ENCODE measurements at places on chromosomes 6 and 20. TPM values are rescaled to one million over a fixed set of nuclear protein-coding genes. Genes with fewer than 3 reads are reported as not detected.
A peak's percentile ranks its signal among the peaks of the same experiment; 100 is the strongest.

GRCh38 chr20:62977613-62978560 lies 25.4 kb downstream of the SLC17A9 start:
- H3K4me3 ChIP-seq: peak overlapping the region; percentile 49
- peak; percentile 83 for DNase-seq
- H3K4me1 ChIP-seq: peaks cover 61% of the 10 kb centered on the region
- no peak overlapping the region for H3K27ac ChIP-seq
- H3K36me3 ChIP-seq: no peaks in the 10 kb centered on the region

GRCh38 chr20:31638317-31638716 lies 605 bp downstream of the COX4I2 start:
- H3K4me1 ChIP-seq: peaks cover 9% of the 10 kb centered on the region
- DNase-seq: no peak
- no peak overlapping the region for H3K27ac ChIP-seq
- no peaks in the 10 kb centered on the region for H3K27me3 ChIP-seq
- H3K36me3 ChIP-seq: no peaks in the 10 kb centered on the region

DNA sequence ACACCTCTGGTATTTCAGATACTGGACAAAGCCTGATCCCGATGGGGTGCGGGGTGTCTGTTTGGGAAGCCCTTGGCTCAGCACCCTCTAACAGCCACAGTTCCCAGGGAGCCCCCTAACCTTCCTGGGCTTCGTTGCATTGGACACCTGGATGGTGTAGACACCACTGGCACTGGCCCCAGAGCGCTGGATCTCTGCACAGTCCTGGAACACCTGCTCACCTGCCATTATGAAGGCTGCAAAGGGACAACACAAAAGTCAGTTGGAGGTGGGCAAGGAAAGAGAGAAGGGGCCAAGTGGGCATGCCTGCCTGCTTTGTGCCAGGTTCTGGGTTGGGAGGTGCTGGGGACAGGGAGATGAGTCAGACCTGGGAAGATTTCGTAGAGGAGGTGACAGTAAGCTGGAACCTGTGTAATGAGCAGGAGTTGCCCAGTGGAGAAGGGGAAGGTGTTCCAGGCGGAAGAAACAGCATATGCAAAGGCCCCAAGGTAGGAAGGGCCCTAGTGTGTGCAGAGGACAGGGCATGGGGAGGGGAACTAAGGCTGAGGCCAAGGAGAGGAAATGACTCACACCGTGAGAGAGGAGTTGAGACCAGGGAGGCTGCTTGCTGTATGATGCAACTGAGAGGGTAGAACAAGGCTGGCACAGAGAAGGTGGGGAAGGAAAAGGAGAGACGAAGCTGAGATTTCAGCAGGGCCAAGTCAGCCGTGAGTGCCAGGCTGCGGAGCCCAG lies 34.9 kb downstream of the ANGPT4 start:
- no peak overlapping the region for H3K27ac ChIP-seq
- H3K4me1 ChIP-seq: peaks cover 11% of the 10 kb centered on the region
- H3K36me3 ChIP-seq: no peaks in the 10 kb centered on the region
- DNase-seq: no peak

- no peak overlapping the region for H3K4me3 ChIP-seq
- no peak overlapping the region for H3K27ac ChIP-seq
- DNase-seq: no peak
- no peaks in the 10 kb centered on the region for H3K27me3 ChIP-seq
- H3K36me3 ChIP-seq: peaks cover 82% of the 10 kb centered on the region
- H3K4me1 ChIP-seq: no peaks in the 10 kb centered on the region
Measured at GRCh38 chr6:44404022-44404714, 16.7 kb downstream of the CDC5L start.

DNA sequence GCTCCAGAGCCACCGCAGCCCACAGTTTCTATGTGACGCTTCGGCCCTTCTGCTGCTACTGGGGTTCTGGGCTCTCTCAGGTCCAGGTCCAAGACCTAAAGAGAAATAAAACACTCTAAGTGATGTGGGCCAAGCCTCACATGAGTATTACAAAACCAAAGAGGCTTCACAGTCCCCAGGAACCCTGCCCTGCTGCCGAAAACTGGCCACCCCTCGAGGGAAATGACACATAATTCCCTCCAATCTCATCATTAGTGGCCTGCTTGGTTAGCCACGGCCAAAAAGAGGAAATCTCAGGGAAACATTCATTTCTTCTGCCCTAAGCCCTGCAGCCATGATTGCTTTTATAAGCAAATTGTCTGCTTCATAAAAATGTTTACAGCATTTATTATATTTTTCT lies 32.5 kb downstream of the DLL1 start:
- H3K4me3 ChIP-seq: no peak overlapping the region
- peaks cover 6% of the 10 kb centered on the region for H3K27me3 ChIP-seq
- DNase-seq: no peak
- no peaks in the 10 kb centered on the region for H3K4me1 ChIP-seq

- no peak for DNase-seq
- no peaks in the 10 kb centered on the region for H3K4me1 ChIP-seq
- no peaks in the 10 kb centered on the region for H3K27me3 ChIP-seq
- no peak overlapping the region for H3K27ac ChIP-seq
Measured at GRCh38 chr6:21201187-21201586, 392.4 kb upstream of the SOX4 start.

GRCh38 chr6:114179411-114179810 lies 163.4 kb downstream of the HS3ST5 start:
- no peak overlapping the region for H3K27ac ChIP-seq
- no peak overlapping the region for H3K4me3 ChIP-seq
- no peaks in the 10 kb centered on the region for H3K36me3 ChIP-seq
- H3K27me3 ChIP-seq: no peaks in the 10 kb centered on the region
- no peak for DNase-seq
- H3K4me1 ChIP-seq: no peaks in the 10 kb centered on the region

DNA sequence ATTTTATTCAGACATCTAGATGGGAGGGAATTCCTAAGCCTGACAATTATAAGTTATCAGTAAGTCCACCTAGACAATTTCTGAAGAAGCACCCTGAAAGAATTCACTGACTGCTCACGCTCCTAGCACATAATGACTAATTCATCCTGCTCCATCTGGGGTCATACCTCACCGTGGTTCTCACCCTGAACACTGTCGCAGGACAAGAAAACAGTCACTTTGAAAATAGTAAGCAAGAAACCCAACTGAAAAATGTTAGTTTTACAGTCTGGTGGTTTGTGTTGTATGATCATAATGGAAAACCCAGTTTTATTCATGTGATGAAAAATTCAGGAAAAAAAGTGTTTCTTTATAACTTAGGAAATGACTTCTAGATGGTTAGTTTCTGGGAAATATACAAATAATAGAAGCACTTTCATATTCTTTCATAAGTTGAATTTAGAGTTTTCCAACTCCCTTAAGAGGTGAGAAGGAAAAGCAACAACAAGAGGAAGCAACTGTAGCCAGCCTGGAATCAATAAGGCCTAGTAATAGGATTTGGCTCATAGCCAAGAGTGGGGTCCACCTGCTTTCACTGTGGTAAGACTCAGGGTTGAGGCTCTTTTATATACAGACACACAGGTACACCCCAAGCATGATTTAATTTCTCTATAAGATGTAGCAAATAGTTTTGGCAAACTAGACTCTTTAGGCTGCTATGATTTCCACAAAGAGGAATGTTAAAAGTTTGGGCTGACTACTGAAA lies 94.1 kb downstream of the HIVEP2 start:
- H3K27ac ChIP-seq: peak overlapping the region; percentile 43
- peak overlapping the region; percentile 2 for H3K4me3 ChIP-seq
- no peaks in the 10 kb centered on the region for H3K27me3 ChIP-seq
- no peaks in the 10 kb centered on the region for H3K36me3 ChIP-seq

GRCh38 chr6:21968411-21968810 lies 328.4 kb downstream of the PRL start:
- no peaks in the 10 kb centered on the region for H3K27me3 ChIP-seq
- no peak overlapping the region for H3K27ac ChIP-seq
- H3K36me3 ChIP-seq: no peaks in the 10 kb centered on the region
- H3K4me3 ChIP-seq: no peak overlapping the region
- no peaks in the 10 kb centered on the region for H3K4me1 ChIP-seq
- no peak for DNase-seq

DNA sequence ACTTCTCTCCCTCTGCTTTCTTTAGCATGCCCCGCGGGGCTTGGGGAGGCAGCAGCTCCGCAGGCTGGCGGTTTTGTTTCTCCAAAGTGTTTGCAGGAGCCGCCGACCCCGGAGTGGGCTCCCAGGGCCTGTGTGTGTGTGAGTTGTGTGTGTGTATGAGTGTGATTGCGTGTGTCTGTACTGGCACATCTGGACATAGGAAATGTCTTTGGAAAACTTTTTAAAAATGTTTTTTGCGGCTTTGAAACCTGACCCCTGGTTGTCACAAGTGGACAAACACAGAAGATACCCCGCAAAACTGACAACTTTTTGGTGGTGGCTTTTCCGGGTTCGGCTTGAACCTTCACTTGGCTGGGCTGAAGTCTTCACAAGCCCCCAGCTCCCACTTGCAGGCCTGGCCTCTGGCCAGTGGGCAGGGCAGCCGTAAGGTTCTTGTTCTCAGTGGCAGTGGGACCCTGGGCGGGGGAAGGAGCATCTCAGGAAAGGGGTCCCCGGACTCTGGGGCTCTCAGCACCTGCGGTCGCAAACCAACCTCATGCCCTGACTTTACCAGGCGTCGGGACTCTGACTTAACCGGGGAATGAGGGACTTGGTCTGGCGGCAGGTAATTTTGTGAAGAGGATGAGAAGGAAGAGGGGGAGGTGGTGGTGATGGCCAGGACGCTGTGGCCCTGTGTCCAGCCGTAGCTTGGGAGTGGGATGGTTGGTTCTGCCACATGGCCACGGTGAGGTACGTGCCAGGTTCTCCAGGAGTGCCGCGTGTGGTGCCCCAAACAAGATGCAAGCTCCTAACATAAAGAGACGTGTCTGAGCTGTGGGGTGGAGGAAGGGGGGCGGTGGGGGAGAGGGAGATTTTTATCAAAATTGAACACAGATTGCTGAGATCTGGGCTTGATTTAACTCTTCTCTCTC lies 619 bp downstream of the DAAM2 start:
- DNase-seq: no peak
- H3K4me3 ChIP-seq: no peak overlapping the region
- H3K36me3 ChIP-seq: no peaks in the 10 kb centered on the region

DNA sequence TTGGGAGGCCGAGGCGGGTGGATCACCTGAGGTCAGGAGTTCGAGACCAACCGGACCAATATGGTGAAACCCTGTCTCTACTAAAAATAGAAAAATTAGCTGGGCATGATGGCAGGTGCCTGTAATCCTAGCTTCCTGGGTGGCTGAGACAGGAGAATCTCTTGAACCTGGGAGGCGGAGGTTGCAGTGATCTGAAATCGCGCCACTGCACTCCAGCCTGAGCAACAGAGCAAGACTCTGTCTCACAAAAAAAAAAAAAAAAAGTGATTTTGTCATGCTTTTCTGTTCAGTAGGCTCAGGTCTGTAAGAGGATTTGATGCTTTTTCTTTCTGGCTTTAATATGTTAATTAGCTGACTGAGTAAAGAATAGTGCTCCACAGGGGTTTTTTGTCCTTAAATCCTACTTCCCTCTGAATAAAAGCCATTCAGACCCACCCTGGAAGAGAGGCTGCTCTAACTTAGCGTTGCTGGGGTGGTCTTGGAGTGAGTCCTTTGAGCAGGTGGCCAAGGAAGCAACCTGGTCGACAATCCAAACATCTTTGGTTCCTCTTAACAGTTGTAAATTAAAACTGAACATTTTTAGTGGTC lies 19.0 kb downstream of the MCM8 start:
- no peaks in the 10 kb centered on the region for H3K27me3 ChIP-seq
- H3K36me3 ChIP-seq: peaks cover 18% of the 10 kb centered on the region
- H3K27ac ChIP-seq: no peak overlapping the region
- no peak for DNase-seq
- no peak overlapping the region for H3K4me3 ChIP-seq

GRCh38 chr20:58192567-58192966 lies 35.9 kb downstream of the ANKRD60 start:
- no peak overlapping the region for H3K27ac ChIP-seq
- no peaks in the 10 kb centered on the region for H3K4me1 ChIP-seq

- H3K4me1 ChIP-seq: peaks cover 29% of the 10 kb centered on the region
- DNase-seq: no peak
- peak overlapping the region; percentile 83 for H3K4me3 ChIP-seq
- H3K36me3 ChIP-seq: no peaks in the 10 kb centered on the region
- H3K27me3 ChIP-seq: no peaks in the 10 kb centered on the region
Measured at GRCh38 chr6:34393191-34393965, 909 bp upstream of the NUDT3 start.

GRCh38 chr20:15446373-15446772 lies 1109.0 kb upstream of the FLRT3 start:
- H3K27me3 ChIP-seq: no peaks in the 10 kb centered on the region
- H3K36me3 ChIP-seq: no peaks in the 10 kb centered on the region
- no peak overlapping the region for H3K27ac ChIP-seq

DNA sequence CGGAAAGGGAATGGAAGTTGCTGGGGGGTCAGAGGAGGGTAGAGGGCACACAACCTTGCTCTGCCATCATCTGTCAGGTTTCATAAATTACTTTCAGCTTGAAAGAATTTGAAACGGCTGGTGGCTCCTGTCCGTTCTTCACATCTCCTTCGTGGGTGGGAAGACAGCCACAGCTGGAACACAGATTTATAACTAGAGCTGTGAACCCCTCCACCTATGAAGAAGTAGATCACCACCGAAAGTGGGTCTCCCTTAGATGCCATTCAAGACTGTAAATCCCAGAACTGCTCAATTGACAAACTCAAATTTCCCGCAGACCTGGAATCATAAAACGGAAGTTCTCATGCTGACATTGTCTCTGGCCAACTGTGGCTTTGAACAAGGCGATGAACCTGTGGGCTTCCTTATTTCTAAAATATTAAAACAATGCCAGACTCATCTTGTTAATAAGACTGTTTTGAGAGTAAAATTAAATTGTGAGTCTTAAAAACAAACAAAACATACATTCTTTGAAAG lies 65.3 kb downstream of the BTBD3 start:
- H3K36me3 ChIP-seq: no peaks in the 10 kb centered on the region
- H3K27ac ChIP-seq: no peak overlapping the region
- no peak for DNase-seq

DNA sequence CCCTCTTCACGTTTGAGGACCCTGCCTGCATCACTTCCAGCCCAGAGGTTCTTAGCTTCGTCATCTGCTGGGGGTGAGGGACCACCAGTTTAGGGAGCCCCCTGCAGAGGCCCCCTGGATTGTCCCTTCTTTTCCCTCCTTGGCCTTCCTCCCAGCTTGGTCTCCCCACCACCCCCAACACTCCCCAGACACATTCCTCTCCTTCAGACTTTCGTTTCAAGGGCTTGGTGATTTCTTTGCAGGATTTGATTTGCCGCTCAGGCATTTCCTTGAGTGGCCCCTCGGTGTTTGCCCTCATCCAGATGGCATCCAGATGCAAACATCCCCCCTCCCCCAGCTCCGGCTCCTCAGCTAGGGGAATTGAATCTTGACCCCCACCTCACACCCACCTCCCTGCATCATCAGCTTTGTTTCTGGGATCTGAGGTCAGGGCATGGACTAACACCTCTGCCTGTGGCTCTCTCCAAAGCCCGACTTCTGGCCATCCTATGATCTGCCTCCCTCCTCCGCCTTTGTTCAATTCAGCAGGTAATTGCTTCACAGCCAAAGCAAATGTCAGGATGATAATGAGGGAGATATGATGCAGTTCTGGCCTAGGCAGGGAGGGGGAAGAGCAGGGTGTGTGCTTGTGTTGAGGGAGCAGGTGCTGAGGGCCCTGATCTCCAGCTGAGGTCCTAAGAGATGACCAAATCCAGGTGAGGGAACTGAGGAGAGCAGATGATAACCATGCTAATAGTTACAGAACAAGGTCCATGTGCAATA lies 141.5 kb downstream of the VEGFA start:
- H3K4me3 ChIP-seq: no peak overlapping the region
- H3K27ac ChIP-seq: no peak overlapping the region
- no peaks in the 10 kb centered on the region for H3K4me1 ChIP-seq

SLC22A2 gene
- not detected for total RNA-seq

EFCAB8 gene
- 2.5 TPM for total RNA-seq

DCDC2 gene
- total RNA-seq: 0.05 TPM

PRRT1 gene
- total RNA-seq: 2.6 TPM

AK9 gene
- total RNA-seq: 6.6 TPM

ENPP3 gene
- 0.22 TPM for total RNA-seq

DSP gene
- 0.14 TPM for total RNA-seq

IYD gene
- not detected for total RNA-seq
